ENCODE measurements at places on chromosomes 1 and 21.

DNA sequence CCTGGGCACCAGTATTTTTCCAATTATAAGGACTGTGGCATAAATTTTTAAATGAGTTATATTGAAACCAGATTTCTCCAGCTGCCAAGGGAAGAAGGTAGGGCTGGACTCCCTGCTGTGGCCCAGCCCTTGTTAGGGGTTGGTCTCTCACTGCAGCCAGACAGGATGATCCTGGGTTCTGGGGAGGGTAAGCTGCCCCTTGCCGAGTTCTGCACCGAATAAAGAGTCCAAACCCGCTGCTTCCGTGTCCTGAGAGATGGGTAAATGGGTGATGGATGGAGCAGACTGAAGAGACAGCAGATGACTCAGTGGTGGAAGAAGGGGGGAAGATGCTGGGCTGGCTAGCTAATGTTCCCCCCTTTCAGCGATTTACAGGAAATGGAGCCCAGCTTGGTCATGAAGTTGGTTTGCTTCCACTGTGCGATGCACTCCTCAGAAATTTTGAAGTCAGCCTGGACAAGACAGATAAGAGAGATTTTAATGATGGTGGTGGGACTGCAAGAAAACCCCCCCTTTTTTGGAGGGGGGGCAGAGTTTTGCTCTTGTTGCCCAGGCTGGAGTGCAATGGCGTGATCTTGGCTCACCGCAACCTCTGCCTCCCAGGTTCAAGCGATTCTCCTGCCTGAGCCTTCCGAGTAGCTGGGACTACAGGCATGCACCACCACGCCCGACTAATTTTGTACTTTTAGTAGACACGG, 41.4 kb downstream of the YARS1 start:
- DNase-seq = no peak

GRCh38 chr1:237953238-237953637, 62.5 kb upstream of the ZP4 start:
- no peak for DNase-seq

- no peak for DNase-seq
Observed at GRCh38 chr1:18032172-18032859, 75.3 kb upstream of the IGSF21 start.

GRCh38 chr1:50995651-50996050, 25.6 kb downstream of the CDKN2C start:
- no peak for DNase-seq

DNA sequence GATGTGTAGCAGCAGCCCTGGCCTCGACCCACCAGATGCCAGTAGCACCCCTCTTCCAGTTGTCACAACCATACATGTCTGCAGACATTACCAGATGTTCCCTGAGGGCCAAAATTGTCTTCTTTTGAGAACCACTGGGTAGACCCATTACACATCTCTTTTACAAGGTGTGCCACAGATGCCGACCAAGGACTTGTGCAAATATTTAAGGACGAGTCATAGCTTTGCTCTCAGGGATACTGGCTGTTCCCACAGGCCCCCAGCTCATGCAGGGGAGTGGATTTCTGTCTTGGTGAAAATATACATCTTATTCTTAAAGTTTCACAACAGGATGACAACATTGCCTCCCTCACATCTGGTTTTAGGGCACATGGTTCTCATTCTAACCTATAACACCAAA, 59.4 kb upstream of the ZBTB18 start:
- no peak for DNase-seq

- no peak for DNase-seq
Observed at GRCh38 chr1:44806025-44806703, 987 bp downstream of the DYNLT4 start.

DNA sequence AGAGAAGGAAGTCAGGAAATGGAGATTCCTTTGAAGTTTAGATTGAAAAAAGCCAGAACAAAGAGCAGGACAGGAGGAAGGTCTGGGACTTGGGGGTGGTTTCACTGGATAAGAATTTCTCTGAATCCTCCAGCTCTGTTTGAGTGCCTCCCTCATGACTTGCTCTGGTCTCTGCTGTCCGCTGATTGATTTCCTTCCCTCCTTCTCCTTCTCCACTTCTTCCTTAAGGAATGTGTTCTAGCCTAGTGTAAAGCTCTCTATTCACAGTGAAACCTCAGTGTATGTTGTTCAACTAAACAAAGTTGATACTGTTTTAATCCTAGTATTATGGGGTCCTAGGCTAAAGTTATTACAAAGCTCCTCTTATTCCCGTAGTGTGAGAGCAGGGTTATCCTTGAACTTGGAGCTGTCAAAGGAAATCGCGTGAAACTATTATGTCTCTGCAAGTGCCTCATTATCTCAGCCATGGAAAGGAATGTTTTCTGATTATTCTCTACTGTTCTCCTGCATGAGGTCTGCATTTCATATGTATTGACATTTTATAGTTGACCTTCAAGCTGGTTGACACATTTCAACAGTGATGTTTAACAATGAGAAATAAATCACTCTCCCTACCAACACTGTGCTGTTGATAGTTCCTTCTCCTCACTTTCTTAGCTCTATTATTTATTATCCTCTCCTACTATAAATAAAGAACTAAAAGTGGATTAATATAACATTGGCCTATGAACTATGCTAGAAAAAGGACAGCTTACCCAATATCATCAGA, 82.7 kb upstream of the KCTD3 start:
- DNase-seq = no peak

DNA sequence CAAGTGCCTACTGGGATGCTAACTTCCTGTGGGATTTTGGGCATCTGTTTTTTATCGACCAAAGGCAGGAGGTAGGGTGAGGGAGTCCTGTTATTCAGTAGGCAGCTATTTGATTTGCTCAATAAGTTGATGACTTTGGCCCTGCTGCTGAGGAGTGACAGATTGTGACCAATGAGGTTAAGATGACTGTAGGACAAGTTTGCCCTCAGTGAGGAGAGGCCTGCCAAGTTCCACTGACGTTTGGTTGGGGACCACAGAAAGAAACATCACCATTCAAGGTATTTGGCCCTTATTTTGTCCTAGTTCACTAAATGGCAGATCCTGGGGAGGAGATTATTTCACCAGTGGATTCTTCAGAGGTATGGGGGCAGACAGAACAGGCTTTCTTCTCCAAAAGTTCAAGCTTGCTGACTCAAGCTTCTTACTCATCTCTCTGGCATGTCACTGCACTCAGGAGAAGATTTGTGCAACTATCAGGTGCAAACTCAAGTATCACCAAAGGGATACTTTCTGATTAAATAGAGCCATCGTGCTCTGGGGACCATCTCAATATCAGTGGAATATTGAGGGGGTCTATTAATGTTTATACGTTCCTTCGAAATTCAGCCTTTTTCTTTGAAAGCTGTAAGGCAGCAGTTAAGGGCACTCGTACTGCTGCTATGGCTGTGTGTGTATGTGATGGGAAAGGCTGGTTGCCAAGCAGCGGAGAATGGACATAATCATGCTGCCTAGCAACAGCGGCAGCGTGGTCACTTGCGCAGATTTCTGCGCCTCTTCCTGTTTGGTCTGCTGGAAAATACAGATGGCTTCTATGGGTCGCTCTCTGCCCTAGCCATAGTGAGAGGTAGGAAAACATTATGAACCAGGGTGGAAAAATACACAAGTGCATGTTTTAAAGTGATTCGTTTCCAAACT, 78.7 kb downstream of the PBX1 start:
- DNase-seq = no peak

DNA sequence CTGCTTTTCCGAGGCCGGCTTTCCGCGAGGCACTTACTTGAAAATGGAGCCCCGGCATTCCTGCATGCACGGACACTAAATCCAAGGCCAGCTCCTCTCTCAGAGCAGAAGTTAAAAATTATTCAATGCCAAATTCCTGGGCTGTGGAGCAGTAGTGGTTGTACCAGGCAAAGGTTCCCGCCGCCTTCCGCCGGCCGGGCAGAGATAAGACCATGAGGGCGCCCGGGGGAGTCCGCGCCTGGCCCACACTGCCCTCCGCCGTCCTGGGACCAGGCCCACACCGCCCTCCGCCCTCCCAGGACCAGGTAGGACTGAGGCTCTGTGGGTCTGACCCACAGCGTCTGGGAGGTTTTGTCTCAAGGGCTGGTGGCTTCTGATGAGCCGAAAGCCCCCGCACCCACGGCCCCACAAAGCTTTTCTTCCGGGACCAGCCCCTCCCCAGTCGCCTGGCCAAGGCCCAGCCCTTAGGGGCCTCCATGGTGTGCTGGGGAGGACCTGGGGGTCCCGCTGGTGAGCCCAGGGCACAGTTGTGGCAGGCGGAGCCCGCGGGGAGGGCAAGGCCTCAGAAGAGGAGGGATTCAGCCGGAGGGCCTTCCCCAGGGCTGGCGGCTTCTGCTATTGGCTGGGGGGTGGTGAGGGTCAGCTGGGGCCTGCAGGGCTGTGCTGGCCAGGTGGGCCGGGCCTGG, 12.7 kb upstream of the C1orf159 start:
- no peak for DNase-seq

- no peak for DNase-seq
Observed at GRCh38 chr1:13461977-13462376, 51.7 kb downstream of the PRAMEF20 start.

DNA sequence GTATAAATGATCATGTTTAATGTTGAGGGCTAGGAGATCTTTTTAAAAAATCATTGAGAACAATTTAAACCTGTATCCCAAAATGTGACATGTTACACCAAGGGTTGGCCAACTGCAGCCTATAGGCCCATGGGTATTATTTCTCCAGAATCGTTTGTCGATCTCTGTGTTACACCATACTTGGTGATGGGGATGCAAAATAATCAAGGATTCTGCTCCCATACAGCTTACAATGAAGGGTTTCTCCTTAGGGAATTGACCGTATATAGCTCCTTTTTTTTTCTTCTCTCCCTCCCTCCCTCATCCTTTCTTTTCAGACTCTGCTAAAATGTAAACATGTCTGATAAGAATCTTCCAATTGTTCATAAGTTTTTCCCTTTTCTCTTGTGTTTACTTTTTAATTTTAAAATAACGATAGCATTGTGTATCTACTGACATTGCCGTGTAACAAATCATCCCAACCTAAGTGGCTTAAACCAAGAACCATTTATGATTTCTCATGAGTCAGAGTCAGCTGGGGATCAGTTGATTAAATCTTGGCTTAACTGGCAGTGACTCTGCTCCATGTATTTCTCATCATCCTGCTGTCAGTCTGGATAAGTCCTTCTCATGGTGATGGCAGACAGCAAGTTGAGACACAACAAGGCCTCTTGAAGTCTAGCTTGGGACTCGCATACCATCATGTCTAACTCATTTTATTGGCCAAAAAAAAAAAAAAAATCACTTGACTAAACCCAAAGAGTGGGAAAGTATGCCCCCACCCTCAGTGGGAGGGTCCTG, 48.0 kb downstream of the MARK1 start:
- DNase-seq = no peak

DNA sequence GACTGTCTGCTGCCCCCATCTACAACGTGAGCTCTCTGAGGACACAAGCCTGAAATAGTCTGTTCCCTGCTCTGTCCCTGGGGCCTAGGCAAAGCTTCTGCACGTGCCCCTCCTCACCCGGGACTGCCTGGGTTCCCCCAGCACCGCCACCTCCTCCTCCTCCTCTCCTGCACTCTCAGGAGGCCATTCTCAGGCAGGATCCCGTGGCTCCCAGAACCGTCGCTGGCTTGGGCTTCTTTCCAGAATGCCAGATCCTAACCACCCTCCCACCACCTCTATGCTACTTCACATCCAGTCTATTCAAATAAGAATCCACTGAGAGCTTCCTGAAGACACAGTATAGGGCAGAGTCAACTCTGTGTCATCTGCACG, 11.2 kb downstream of the NPHP4 start:
- DNase-seq = no peak

DNA sequence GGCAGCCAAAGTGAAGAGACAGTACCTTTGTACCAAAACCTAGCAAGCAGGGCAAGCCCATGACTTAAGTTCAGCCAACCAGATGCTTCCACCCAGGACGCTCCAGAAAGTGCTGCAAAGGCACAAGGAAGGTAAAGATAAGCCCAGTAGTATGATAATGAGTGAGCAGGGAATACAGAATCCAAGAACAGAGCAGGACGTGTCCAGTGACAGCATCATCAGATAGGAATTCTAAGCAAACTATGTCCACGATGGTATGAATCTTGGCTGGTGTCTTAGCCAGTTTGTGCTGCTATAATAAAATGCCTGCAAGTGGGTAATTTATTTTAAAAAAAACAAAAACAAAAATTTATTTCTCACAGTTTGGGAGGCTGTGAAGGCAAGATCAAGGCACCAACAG, 13.6 kb downstream of the GJA4 start:
- no peak for DNase-seq

DNA sequence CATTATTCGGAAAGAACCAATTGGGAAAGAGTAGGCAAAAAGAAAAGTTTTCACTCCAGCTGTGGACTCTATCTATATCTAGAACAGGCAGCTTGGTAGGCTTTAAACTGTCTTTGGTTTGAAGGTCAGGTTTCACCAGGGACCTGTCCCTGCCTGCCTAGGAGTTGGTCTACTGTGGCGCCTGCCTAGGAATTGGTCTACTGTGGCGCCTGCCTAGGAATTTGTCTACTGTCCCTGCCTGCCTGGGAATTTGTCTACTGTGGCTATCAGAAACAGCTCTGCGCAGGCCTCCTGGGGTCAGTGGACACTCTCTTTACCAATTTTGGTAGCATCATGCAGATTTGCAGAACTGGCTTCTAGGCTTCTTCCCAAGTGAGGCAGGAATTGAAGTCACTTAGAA, 13.8 kb downstream of the USP25 start:
- no peak for DNase-seq

DNA sequence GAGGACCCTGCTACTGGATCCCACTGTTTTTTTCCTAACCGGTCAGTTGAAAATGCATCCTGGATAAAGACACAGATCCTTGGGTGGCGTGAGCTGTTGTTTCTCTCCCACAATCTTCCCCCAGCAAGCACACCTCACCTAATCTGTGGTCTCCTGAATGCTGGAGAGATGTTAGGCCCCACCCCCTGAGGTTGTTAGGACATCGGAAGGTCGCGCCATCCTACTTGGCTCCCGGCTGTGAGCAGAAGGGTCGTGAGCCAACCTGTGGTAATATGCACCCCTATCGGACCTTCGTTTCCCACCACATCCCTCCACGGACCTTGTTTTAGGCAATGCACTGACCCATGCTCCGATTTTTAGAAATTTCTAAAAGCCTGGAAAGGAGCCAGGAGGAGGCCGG, 89.9 kb upstream of the IPO9 start:
- DNase-seq = no peak

DNA sequence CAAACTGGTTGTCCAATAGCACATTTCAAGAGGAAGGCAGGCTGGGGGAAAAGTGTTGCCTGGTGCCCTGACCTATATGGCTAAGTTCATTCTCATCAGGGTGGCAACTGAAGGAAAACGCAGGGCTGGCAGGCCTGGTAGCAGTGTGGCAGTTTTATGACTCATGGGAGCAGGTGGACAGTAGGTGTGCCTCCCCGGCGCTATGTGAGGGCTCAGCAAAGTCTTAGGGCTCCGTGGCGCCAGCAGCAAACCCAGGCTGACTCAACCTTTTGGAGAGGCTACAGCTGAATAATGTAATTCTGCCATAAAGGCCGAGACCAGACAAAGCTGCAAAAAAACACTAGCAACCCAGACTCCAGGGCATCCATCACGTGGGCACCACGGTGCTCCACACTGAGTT, 23.6 kb downstream of the GADD45A start:
- no peak for DNase-seq

GRCh38 chr21:27047283-27047657, 80.4 kb upstream of the ADAMTS5 start:
- DNase-seq = no peak
